Activated T-cell treated with anti-CD3 and anti-CD28 coated beads, Interleukin-2, amount 50 U/mL, for 4 hours (primary cell): ENCODE measurements at places on chromosomes 3 and 15. TPM values are rescaled to one million over a fixed set of nuclear protein-coding genes. Genes with fewer than 3 reads are reported as not detected.

NUP210 gene
- total RNA-seq = 82.0 TPM

DNA sequence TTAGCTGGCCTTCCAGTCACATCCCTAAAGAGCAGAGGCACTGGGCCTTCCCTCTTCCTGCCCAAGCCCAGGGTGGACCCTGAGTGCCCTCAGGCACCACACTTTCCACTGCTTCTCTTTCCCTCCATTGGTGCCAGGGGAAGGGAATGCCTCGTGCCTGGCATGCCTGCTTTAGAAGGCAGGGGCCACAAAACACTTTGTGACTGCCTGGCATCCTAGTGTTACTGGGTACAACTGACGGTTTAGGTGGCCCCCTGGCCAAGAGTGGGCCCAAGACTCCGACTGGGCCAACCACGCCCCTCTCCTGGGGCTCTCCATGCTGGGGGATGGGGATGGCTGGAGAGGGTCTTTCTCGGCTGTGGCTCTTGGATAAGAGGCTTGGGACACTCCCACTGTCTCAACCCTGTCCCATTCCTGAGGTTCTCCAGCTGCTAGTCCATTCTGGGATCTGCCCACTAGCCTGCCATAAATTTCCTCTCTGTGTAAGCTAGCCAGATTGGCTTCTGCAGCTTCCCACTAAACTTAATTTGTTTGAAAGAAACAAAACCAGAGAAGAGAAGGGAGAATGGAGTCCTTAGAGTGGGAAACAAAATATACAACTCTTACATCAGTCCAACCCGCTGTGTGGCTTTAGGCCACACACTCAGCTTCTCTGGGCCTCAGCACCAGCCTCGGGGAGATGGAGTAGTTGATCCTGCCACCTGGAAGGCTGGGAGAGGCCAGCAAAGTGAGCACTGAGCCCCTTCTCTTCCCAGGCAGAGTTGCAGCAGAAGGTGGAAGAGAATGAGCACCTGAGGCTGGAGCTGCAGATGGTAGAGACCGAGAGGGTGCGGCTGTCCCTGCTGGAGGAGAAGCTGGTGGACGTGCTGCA lies 24.1 kb upstream of the GP9 start:
- no peak for DNase-seq

CPB1 gene
- total RNA-seq = 3.1 TPM

DNA sequence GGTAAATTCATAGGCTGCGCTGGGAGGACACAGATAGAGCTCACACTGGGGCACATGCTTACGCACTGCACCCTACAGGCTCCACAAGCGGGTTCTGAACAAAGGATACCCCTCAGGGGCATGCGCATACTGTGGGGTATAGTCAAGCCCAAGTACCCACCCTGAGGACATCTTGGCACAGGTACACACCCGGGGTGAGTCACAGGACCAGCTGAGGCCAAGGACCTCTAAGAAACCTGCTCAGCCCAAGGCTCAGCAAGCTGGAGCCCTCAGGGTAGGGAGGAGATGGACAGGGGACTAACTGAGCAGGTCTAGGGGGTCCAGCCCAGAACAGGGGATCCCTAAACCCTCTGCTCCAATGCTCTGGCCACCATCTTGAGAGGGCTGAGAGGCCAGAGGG lies 3.3 kb downstream of the SHISA5 start:
- no peak for DNase-seq

DNA sequence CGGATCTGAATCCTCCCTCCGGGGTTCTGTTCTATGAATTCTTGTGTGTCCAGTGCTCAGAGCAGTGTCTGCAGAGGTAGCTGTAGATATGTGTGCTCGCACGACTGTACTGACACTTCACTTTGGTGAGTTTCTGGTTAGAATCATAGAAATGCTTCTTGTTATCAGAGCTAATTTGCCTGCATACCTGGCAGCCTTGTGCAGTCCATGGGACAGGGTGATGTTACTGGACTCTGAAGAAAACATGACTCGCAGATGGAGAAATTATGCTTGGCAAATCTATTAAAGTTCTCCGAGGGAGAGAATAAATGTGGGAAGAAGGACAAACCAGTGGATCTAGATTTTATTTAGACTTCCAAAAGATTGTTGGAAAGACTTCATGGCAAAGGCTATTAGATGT lies 12.2 kb downstream of the CGNL1 start:
- no peak for DNase-seq

MST1 gene
- total RNA-seq = 5.7 TPM

DNA sequence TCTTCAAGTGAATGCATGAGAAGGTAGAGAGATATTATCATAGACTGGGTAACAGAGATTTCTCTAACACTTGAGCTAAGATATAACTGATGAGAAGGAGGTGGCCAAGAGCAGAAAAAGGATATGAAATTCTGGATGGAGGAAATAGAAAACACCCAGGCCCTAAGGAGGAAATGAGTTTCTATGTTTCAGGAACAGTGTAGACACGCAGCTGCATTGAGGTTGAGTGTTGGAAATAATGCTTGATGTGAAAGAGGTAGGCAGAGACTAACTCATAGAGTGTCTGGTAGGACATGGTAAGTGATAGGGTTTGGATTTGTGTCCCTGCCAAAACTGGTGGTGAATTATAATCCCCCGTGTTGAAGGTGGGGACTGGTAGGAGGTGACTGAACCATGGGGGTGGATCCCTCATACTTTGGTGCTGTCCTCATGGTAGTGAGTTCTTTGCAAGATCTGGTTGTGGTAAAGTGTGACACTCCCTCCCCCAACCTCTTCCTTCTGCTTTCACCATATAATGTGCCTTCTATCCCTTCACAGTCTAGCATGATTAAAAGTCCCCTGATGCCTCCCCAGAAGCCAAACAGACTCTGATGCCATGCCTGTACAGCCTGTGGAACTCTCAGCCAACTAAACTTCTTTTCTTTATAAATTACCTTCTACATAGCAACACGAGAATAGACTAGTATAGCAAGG lies 787.3 kb downstream of the EDEM1 start:
- no peak for DNase-seq

DNA sequence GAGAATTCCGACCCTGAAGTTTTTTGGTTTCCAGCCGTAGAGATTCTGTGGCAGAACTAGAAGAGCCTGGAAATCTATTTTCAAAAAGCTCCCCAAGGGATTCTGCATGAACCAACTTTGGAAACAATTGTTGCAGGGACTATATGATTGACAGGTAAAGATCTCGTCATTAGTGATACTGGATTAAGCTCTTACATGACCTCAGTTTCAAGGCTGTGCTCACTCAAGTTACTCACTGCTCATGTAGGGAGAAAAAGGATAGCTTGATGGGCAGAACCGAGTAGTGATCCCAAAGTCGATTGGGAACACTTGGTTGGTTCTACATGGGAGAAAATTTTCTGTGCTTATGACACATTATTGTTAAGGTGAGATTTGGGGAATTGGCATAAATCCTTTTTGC lies 142.3 kb upstream of the RASGRP1 start:
- DNase-seq = no peak

DNA sequence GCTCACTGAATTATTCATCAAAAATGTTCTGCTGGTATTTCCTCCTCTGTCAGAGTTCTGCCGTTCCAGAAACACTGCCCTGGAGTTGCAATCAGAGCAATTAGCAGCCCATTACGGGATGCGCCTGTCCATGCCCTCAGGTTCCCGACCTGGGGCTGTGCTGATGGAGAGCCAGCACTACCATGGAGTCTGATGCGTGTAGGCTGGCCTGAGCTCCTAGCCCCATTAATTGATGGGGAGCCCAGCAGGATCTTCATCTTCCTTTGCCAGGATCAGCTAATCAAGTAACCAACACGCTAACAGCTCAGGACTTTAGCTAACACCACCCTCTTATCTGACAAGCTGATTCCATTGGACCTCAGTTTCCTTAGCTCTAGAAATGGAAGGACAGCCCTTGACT lies 164.2 kb downstream of the ABHD5 start:
- no peak for DNase-seq

- DNase-seq = no peak
These were observed 1030.2 kb downstream of the MCTP2 start for GRCh38 chr15:95261546-95261945.

GMPPB gene
- 67.4 TPM for total RNA-seq

DNA sequence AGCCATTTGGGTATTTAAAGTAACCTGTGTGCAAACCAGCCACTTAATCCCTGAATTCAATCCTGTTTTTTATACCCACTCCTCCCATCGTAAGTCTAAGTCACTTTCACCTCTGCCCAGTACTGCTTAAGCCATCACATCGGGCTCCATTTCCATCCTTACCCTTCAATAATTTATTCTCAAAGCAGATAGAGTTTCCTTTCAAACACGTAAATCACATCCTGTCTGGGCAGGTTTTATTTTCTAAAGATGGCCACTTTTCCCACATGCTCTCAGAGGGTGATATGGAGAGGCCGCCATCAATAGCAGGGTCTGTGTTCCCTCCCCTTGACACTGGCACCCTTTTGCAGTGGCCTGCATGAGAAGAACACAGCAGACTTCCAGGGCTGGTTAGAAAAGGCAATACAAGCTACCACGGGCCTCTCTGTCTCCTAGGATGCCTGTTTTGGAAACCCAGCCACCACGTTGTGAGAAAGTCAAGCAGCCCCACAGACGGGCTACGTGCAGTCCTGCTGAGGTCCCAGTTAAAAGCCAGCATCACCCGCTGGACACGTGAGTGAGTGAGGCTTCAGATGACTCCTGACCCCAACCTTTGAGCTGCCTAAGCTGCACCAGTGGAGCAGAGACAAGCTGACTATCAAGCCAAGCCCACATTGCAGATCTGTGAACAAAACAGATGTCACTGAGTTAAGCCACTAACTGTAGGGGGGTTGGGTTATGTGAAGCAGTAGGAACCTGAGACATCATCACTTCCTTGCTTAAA lies 241.8 kb upstream of the SLCO3A1 start:
- no peak for DNase-seq

- no peak for DNase-seq
These were observed 249.4 kb upstream of the KCNH8 start for GRCh38 chr3:18898911-18899310.

MYO5A gene
- total RNA-seq = 29.1 TPM

- DNase-seq = no peak
These were observed 52.2 kb upstream of the RBSN start for GRCh38 chr3:15151166-15151565.

- no peak for DNase-seq
These were observed 439.7 kb upstream of the FRG2C start for GRCh38 chr3:75224412-75224811.

SCG3 gene
- not detected for total RNA-seq

DNA sequence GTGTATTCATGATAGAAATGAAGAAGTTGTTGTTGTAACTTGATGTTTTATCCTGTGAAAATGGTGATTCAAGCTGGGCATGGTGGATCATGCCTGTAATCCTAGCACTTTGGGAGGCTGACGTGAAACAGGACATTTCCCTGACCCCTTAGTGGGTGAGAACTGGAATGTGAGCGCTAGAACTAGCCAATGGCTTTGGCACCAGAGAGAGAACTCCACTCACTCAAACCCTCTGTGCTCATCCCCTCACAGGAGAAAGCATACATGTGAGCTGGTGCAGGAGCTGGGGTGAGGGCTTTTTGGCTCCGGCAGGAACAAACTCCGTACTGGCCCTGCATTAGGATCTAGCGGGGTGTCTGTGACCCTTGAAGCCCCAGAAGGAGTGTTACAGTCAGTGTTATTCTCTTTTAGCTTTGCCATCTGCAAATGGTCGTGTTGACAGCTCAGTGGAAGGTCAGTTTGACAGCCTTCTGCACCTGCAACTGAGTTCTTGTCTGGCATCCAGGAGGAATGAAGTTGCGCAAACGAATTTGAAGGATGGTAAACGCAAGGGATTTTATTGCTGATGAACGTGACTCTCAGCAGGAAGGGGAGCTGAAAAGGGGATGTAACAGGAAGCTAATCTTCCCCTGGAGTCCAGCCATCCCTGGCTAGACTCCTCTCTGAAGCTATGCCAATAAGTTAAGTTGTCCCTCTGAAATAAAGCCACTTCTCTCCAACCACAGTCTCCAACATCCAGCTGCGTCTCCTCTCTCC lies 1016.6 kb upstream of the CADM2 start:
- DNase-seq = no peak

DNA sequence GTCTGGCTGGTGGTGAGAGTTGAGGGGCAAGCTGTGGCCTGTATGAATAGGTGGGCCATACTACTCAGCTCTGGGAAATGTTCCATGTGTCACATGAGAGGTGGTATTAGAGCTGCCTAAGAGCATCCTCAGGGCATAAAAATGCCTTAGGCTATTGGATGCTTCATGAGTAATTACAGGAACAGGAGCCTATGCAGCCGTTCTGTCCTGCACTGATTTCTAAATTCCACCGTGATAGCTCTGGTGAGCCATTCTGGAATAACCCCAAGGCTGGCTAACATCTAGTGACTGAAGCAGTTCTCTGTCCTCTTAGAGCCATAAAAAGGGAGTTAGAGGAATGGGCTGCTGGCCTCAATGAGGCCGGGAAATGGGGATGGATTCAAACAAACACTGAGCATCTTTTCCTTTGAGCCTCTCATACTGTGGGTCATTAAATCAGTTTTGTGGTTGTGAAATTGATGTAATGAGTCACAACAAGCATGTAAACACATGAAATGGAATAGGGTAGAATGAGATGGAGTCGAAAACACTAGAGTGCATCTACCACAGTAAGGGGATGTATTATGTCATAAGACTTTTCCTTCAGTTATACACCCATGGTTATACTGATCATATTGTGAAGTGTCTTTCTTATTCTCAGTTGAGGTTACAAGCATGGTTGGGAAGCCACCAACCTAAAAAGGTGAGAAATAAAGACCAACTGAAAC lies 41.0 kb downstream of the DGKG start:
- no peak for DNase-seq

- no peak for DNase-seq
These were observed 32.3 kb downstream of the SLCO3A1 start for GRCh38 chr15:91885714-91886270.

GRCh38 chr3:110133971-110134370 lies 796.6 kb upstream of the DPPA4 start:
- DNase-seq = no peak

DNA sequence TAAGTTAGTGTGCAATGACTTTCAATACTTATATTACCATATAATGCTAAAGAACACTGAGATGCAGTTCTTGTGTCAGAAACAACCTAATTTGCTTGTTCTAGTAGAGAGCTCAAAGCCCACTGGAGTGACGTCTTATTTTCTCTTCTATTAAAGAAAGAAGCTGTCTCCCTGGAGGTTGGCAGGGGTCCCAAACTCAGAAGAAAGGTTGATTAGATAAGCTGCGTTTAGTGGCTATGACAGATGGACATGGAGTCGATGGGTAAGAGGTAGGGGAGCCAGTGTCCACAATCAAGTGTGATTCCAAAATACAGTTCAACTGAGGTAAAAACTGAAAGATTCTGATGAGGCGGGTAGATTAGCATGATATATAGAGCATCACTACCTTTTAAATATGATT lies 363.6 kb downstream of the NLGN1 start:
- DNase-seq = no peak

DNA sequence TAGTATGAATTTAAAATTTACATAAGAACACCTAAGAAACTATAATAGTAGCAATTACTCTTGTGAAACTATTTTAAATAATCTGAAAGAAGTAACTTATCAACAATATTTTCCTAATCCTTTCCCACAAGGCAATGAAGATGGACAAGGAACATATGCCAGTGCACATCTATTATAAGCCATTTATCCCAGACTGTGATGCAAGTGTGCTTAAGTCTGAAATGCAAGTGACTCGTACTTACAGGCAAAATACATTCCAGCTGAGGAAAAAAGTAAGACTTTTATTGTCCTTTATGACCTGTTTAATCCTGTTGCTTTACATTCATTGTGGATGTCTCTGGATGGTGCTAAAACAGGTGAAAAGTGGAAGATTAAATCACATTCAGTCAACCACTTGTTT lies 709.4 kb downstream of the ZNF385D start:
- DNase-seq = no peak

- no peak for DNase-seq
These were observed 525.3 kb upstream of the PPP2R3A start for GRCh38 chr3:135440233-135440632.

GRCh38 chr15:66730168-66731021 lies 28.4 kb downstream of the SMAD6 start:
- DNase-seq = no peak

- peak; percentile 9 for DNase-seq
These were observed 24.1 kb upstream of the OR5K4 start for GRCh38 chr3:98329392-98330124.
